NCI-H460 (cell line): ENCODE measurements at places on chromosomes 12 and 14.

GRCh38 chr14:104149617-104150135, 11.3 kb downstream of the KIF26A start:
- DNase-seq, result no peak

DNA sequence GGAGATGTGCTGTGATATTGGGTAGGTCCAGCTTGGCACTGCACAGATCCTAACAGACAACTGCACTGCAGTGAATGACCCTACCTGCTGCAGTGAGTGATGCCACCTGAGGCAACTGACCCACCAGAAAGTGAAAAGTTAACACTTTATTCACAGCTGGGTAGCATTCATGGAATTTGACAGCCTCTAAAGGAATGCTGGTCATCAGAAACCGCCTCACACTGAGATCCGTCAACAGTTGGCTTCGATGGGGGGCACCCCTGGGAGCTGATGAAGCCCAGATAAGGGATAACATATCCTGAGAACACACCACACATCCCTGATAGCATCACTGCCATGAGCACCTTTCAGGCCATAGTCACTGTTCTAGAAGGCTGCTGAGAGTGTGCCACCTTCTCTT, 272.4 kb upstream of the CRY1 start:
- DNase-seq, result no peak

GRCh38 chr14:59543873-59544272, 32.7 kb downstream of the CCDC175 start:
- no peak for DNase-seq

- no peak for DNase-seq
Observed at GRCh38 chr12:106908561-106908960, 47.1 kb upstream of the TMEM263 start.

GRCh38 chr12:116614194-116614915, 55.2 kb downstream of the MAP1LC3B2 start:
- no peak for DNase-seq

DNA sequence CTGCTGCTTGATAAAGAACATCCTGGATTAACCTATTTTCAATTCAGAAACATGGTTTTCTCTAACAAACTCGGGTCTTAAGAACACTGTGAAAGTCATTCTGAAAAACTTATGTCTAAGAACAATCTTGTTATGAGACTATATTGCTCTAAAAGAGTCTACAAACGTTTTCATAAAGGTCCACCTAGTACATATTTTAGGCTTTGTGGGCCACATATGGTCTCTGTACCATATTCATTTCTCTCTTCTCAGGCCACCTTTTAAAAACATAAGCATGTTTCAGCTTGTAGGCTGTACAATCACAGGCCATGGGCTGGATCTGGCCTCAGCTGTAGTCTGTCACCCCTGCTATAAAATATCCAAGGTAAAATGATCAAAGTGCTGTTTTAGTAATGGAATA, 39.9 kb downstream of the PPP4R3A start:
- DNase-seq, result no peak

DNA sequence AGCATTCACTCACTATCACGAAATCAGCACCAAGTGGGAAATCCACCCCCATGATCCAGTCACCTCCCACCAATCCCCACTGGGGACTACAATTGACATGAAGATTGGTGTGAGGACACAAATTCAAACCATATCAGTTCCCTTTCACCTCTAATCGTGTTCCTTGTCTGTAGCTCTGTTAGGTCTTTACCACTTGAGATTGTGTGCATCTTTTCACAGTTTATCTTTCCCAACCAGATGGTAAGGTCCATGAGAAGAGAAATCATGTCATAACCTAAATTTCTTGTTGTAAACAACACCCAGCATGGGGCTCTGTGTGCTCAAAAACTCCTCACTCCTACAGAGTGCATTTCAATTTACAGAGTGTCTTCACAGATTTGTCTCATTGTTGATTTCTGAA, 27.1 kb upstream of the PCED1B start:
- no peak for DNase-seq

- no peak for DNase-seq
Observed at GRCh38 chr12:81492131-81492720, 266.9 kb downstream of the PPFIA2 start.

- no peak for DNase-seq
Observed at GRCh38 chr14:22715186-22715812, 51.2 kb upstream of the OXA1L start.

- DNase-seq, result no peak
Observed at GRCh38 chr12:110005319-110005973, 6.2 kb downstream of the ANKRD13A start.

GRCh38 chr14:23181453-23181852, 2.0 kb downstream of the SLC7A8 start:
- DNase-seq, result no peak

DNA sequence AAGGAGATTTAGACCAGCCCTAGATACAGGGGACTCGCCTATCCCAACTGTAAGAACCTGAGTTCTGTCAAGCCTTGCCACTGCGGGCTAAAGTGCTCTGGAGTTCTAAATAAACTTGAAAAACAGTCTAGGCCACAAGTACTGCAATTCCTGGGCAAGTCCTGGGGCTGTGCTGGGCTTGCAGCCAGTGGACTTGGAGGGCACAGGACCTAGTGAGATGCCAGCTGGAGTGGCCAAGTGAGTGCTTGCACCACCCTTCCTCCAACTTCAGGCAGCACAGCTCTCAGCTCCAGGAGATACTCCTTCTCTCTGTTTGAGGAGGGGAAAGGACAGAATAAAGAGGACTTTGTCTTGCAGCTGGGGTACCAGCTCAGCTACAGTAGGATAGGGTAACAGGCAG, 307.6 kb upstream of the FBXO33 start:
- no peak for DNase-seq

GRCh38 chr12:68122236-68122920, 37.2 kb downstream of the IFNG start:
- DNase-seq, result no peak

DNA sequence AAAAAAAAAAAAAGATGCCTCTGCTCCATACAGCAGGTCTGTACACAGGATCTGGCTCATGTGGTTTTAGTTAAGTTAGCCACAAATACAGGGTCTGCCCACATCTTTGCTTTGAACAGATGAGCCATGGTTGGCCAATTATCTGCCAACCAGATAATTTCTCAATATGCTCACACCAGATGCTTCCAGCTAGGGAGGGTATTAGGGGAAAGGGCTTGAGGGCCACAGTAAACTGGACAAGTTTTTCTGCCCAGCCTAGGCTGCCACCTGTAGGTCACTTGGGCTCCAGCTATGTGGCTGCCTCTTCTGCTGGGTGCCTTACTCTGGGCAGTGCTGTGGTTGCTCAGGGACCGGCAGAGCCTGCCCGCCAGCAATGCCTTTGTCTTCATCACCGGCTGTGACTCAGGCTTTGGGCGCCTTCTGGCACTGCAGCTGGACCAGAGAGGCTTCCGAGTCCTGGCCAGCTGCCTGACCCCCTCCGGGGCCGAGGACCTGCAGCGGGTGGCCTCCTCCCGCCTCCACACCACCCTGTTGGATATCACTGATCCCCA, 776 bp downstream of the RDH5 start:
- DNase-seq, result peak; percentile 47

GRCh38 chr14:100790502-100791347, 35.2 kb upstream of the MEG3 start:
- DNase-seq, result no peak

- no peak for DNase-seq
Observed at GRCh38 chr14:88079624-88080023, 74.7 kb downstream of the GPR65 start.

DNA sequence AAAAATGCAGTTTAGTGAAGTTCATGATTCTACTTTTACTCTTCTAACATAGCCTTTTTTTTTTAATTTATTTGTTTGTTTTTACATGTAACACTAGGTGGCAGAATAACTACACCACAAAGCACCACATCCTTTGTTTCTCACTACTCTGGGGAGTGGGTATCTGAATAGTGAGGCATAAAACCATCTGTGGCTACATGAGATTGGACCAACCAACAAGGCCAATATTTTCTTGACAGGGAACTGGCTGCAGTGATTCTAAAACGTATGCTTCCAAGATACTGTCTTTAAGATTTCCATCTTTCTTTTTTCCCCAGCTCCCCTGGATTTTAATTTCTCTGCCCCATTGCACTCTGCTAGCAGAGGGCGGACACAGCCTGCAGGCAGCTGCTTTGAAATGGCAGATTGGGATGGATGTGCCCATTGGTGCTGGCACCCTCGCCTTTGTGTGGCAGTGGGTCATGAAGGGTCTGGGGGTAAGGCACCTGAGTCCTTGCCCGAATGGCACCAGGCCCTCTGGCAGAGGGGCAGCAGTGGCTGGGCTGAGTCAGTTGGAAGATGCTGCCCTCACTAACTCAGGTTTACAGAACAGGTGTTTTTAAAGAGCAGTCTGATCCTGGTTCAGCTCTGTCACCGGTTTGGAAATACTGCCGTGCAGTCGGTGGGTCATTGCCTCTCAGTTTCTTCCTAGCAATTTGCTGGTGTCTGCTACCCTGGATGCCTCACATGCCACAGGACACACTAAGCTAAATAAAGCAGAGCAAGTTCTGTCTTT, 429.1 kb downstream of the RAD51B start:
- peak; percentile 43 for DNase-seq

GRCh38 chr14:75806352-75806832, 145.3 kb downstream of the TTLL5 start:
- DNase-seq, result no peak

DNA sequence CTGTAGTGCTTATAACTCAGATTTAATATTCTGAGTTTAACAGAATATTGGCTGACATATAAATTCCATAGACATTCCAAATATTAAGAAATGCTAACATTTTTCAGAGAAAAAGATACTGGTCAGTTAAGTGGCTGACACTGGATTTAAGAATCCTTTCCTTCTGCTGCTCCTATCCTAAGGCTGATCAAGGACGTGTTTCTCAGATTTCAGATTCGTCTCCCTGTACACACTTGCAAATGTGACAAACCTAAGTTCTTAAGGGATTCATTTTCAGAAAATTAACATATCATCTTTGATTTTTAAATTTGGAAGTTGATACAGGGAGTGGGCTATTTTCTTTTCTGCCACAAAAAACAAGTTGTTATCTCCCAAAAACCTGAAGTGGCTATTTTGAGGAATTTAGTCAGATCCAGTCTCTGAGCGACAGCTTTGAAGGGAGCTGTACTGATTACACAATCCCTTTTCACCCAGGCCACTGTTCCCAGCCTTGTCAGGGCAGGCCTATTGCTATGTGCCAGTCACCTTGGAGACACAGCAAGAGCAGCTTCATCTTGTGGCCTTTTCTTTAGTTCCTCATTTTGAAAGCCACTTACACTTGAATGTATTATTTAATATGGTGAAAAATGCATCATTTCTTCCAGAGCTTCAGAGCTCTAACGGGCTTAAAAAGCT, 370.6 kb downstream of the KCNH5 start:
- DNase-seq, result no peak

DNA sequence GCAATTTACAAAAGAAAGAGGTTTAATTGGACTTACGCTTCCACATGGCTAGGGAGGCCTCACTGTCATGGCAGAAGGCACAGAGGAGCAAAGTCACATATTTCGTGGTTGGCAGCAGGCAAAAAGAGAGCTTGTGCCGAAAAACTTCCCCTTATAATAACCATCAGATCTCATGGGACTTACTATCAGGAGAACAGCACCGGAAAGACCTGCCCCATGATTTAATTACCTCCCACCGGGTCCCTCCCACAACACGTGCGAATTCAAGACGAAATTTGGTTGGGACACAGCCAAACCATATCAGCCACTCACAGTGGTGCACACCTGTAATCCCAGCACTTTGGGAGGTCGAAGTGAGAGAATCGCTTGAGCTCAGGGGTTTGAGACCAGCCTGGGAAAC, 68.5 kb downstream of the FBXL14 start:
- DNase-seq, result no peak

DNA sequence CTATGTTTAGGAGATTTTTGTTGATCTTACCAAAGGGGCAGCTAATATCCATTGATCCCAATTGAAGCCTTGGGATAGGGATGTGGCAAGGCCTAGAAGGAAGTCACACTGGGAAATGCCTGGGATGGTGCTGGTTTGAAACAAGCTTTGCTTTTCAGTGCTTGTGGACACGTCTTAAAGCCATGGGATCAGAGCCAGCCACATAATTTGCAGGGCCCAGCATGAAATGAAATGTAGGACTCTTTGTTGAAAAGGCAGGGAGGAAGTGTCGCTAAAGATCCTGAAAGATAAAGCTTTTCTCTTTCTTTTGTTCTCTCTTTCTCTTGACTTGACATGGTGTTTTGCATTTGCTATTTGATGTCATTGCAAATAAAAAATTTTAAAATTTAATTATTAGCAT, 5.0 kb downstream of the TTC9 start:
- no peak for DNase-seq

- DNase-seq, result no peak
Observed at GRCh38 chr12:47813511-47814196, 6.0 kb downstream of the HDAC7 start.

DNA sequence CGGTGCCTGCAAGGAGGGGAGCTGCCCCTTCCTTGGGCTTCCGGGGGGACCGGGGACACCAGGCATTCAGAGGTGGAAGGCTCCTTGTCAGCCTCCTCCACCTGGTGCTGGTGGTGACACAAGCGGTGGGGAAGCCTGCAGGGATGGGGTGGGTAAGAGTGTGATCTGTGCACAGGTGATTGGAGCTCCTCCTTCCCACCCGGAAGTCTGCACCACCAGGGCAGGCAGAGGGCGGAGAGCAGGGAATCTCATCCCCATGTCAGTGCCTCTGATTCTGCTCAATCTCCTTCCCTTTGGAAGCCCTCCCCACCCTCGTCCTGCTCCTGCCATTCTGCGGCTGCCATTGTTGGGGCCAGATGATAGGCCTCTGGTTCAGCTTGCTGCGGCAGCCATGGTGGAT, 238.1 kb upstream of the CRY1 start:
- no peak for DNase-seq

DNA sequence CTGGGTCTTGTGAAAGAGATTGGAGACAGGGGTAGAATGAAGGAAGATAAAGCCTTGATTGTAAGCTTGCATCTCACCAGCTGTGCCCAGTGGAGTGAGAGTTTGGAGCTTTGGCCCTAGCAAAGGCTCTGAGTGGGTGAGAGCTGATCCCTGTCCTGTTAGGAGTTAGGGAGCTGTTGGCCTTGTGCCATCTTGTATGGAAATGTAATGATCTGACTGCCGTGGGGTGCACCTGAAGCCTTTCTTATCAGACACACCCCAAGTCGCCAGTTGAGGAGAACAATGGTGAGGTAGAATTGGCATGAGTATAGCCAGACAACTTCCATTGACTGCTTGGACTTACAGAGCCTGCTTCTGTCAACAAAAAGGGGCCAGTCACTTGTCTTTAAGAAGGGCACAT, 130.1 kb downstream of the PRKCH start:
- no peak for DNase-seq

DNA sequence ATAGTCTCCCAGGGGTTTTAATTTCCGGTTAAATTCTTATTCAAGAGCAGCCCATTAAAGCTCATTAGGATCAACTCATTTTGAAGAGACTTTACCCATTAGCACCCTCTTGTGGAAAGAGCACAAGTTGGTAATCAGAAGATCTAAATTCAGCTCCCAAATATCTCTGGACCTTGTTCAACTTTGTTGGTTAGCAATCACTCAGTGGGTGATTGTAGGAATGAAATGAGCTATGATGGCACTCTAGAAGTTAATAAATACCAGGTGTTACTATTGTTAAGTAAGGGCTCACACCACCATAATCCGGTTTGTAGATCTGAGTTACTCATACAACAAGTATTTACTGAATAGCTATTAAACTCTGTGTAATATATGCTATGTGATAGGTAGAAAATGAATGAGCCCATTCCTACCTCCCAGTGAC, 42.9 kb downstream of the TRIP11 start:
- peak; percentile 33 for DNase-seq

- DNase-seq, result no peak
Observed at GRCh38 chr14:79502136-79502750, 709.1 kb downstream of the DIO2 start.
